ENCODE measurements at places on chromosomes 6 and 20.

DNA sequence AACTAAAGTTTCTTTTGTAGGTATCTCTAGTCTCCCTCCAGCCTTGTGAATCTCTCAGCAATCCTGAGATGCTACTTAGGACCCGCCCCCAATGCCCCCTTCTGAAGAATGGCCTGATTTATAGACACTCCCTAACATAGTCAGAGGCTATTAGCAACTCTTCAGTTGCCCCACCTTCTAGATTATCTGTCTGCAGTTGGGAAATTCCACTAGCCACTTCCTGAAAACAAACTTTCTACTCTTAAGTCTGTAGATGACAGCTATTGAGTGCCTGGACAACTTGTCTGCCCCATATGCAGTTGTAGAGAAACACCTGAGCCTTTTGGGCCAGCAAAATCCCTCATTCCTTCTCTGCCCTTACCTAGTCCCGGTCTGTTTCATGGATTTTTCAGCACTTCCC is 188.2 kb upstream of the PREP start:
- DNase-seq, result no peak

DNA sequence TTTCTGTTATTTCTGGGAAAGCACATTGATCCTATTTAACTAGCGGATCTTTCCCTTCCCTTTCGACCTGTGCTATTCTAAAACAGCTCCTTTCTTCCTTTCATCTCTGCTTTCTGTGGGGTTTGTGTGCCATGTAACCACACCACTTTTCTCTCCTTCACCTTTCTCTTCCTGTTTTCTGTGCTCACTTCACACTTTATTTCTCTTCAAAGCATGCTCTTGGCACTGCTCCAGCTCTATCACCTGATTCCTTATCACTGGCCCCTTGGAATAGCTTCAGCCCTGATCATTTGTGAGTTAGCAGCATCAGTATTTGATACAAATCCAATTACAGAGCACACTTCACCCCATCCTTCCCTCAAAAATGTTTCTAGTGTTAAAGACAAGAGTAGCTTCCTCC is 8.1 kb upstream of the METTL24 start:
- no peak for DNase-seq

DNA sequence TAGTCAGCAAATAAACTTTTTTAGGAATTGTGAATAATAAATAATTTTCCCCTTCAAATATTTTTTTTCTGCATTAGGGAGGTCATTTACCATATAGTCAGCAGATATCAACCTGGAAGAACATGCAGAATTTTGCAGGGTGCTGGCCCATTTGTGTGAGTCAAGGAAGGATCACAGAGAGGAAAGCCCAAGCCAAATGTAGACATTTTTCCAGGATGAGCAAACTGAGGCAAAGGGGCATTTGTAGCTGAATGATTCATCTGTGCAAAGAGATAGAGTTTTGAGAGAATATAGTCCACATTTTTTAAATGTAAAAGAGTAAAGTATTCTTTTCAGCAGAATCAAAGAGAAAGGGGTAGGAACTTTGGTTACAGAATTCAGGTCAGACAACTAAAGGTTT is 555.5 kb upstream of the MARCKS start:
- DNase-seq, result no peak

- no peak for DNase-seq
Measured at GRCh38 chr6:133977983-133978895, 25.2 kb downstream of the TBPL1 start.

- no peak for DNase-seq
Measured at GRCh38 chr6:145025488-145025887, 709.8 kb downstream of the EPM2A start.

GRCh38 chr6:136282906-136283305 is 6.7 kb downstream of the BCLAF1 start:
- no peak for DNase-seq

GRCh38 chr20:49810491-49811190 is 2.0 kb upstream of the SLC9A8 start:
- DNase-seq, result no peak

DNA sequence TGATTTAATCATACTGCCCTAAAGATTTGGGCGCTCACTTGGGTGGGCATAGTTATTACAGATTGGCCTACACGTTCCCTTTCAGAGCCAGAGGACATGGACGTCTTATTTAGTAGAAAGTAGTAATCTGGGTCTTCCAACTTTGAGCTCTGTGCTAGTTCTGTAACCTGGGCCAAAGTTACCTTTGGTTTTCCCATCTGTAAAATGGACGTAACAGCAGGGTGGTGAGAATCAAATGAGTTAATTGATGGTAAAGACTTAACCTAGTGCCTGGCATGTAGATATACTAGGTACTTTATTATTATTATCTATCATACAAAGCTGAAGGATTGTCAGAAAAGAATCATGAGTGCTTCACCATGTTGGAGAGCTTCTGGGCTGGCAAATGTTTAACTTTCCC is 74.8 kb downstream of the CDYL start:
- DNase-seq, result no peak

- DNase-seq, result no peak
Measured at GRCh38 chr6:66361886-66362285, 654.9 kb upstream of the EYS start.

DNA sequence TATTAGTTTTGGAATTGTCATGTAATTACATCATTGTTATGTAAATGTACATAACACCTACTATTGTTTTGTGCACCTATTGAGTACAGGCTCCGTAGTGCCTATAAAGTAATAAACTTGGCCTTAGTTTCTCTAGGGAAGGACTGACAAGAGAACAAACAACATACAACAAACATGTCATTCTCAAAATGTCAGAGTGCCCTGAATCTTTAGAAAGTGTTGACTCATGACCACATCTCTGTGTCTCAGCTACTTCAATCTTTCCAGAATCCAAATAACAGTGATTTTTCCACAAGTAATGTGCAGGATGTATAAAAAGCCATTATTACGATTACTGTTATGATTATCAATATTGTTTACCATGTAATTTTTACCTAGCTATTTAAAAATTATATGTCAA is 17.2 kb downstream of the LAMP5 start:
- DNase-seq, result no peak

GRCh38 chr6:142685852-142686506 is 259.0 kb downstream of the HIVEP2 start:
- peak; percentile 16 for DNase-seq

DNA sequence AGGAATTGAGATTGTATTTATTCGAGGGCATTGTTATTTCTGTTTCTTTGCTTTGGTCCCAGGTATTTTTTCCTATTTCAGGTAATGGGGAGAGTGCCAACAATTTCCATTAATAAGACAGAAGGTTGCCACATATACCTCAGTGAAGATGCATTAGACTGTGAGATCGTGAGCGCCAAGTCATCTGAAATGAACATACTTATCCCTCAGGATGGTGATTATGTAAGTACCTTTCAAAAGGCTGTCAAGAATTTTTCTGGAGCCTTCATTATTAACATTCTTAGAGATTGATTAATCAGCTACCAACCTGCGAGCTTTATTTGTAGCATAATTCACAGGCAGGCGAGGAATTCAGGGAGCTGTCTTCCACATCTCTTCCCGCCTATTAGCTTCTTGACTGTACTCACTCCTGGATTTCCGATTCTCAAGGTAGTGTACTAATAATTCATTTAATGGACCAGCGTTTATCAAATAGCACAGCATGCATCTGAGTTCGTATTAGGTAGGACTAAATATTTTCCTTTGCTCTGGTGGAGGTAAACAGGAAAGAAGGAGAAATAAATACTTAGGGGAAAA is 48.6 kb upstream of the FAM8A1 start:
- no peak for DNase-seq

- DNase-seq, result no peak
Measured at GRCh38 chr6:25312034-25312620, 33.0 kb downstream of the CARMIL1 start.

GRCh38 chr6:163782436-163783003 is 368.0 kb downstream of the QKI start:
- DNase-seq, result no peak

DNA sequence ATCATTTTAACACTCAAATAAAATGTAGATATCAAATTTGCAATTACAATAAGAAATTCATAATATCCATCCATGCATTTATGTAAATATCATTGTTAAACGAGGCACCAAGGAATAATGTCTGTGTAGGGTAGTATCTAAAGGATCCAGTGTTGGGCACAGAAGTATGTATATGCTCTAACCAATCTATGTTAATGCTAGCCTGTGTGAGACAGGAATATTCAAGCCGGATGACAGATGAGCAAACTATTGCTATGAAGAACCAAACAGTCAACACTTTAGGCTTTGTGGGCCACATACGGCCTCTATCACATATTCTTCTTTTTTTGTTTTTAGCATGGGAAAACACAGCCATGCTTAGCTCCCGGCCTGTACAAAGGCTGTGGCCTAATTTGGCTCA is 45.0 kb downstream of the HUS1B start:
- no peak for DNase-seq

- no peak for DNase-seq
Measured at GRCh38 chr6:166996406-166996805, 2.8 kb upstream of the CEP43 start.

GRCh38 chr6:54096811-54097210 is 14.4 kb upstream of the MLIP start:
- no peak for DNase-seq

GRCh38 chr6:139303185-139303584 is 11.4 kb upstream of the TXLNB start:
- no peak for DNase-seq

- no peak for DNase-seq
Measured at GRCh38 chr6:75850026-75850833, 101.2 kb downstream of the MYO6 start.

DNA sequence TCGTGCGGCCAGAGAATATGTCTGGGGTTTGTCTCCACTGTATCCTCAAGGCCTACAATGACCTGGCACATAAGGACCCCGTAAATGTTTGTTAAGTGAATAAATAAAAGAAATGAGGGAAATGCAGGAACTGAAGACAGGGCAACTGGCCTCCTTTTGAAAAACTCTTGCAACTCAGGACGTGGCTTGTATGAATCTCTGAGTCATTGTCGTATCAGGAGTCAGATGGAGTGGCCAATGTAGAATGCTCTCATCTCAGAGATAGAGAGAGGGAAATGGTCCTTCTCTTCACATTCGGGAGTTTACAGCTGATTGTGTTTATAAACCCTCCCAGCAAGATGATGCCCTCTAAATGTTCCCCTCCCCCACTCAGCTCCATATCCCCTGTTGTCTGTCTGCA is 57.1 kb downstream of the UST start:
- DNase-seq, result no peak

- no peak for DNase-seq
Measured at GRCh38 chr20:47318586-47319516, 37.6 kb downstream of the ZMYND8 start.

DNA sequence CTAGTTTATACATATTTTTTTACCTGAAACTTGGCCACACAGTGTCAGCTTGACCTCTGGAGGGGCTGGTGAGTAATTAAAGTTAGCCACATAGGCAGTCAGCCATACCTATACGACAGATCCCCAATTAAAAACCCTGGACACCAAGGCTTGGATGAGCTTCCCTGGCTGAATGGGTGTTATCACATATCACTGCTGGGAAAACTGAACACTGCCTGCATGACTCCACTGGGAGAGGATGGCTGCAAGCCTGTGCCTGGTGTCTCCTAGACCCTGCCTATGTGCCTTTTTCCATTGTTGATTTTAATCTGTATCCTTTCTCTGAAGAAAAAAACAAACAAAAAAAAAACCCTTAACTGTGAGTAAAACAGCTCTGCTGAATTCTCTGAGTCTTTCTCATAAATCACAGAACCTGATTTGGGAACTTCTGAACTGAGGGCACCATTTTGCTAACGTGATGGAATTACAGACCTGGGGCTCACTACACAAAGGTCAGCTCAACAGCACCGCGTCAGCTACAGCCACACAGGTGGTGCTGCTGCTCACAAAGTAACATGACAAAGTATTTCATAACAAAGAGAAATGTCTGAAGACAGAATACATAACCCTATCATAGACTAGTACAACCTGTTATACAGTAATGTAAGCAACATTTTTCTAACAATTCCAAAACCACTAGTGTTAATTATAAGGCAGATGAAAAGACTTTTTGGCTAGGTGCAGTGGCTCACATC is 97.0 kb downstream of the SLC23A2 start:
- DNase-seq, result no peak

DNA sequence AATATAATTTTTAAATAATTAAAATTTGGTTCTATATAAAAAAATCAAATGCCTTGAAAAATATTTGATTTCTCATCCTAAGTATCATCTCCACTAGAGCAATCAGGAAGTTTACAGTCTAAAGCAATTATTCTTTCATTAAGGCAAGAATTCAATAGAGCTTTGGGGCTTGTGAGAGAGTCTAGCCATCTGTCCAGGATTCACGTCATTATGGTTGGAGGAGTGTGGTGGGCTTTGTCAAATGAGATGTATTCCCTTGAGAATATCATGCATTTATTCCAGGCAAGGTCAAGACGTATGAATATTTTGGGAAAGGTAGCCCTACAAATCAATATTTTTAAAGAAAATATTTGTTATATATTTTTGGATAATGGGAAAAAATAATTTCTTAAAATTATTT is 132.4 kb downstream of the ELOVL4 start:
- DNase-seq, result no peak

- no peak for DNase-seq
Measured at GRCh38 chr20:6769903-6770785, 2.7 kb downstream of the BMP2 start.

- no peak for DNase-seq
Measured at GRCh38 chr20:15867899-15868298, 705.3 kb downstream of the KIF16B start.

GRCh38 chr6:28153546-28153945 is 11.9 kb downstream of the ZKSCAN8 start:
- DNase-seq, result no peak

GRCh38 chr20:58627212-58628072 is 23.6 kb upstream of the STX16 start:
- no peak for DNase-seq

- DNase-seq, result no peak
Measured at GRCh38 chr20:47466213-47466612, 35.5 kb upstream of the NCOA3 start.

DNA sequence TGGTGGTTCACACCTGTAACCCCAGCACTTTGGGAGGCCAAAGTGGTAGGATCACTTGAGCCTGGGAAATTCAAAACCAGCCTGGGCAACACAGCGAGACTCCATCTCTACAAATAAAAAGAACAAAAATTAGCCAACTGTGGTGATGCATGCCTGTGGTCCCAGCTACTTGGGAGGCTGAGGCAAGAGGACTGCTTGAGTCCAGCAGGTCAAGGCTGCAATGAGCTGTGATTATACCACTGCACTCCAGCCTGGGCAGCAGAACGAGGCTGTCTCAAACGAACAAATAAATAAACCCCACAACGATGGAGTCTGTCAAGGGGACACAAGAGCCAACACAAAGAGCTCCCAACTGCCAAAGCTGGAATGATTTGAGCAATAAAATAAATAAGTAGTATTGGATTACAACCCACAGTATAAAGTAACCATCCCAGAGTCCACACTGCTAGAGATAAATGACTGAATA is 13.5 kb downstream of the ZMYND8 start:
- no peak for DNase-seq

All from stimulated activated CD4-positive, alpha-beta T cell treated with anti-CD3 and anti-CD28 coated beads, Interleukin-2, amount 100 ng/mL, for 4 hours (primary cell).